ENCODE measurements at places on chromosomes 1 and 21. TPM values are rescaled to one million over a fixed set of nuclear protein-coding genes. Genes with fewer than 3 reads are reported as not detected.

DNA sequence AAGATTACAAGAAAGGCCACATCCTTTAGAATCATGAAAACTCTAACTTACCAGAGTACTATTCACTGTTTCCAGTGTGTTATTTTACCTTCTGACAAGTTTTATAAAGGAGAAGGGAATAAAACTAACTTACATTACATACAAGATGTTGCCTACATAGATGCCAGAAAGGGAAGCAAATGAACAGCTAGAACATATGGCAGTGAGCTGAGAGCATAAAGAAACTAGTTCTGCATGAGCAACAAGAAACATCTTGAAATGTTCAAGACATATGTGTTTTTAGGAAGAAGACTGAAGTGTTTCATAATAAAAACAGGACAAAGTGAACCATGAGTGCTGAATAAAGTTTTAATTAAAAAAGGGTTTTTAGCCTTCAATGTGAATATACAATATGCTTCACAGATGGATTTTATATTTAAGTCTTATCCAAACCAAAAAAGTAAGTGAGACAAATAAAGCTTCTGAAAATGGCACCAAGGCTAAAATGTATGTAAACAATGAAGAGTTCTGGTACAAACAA, 39.4 kb downstream of the SLC5A9 start:
- no peak for DNase-seq

DNA sequence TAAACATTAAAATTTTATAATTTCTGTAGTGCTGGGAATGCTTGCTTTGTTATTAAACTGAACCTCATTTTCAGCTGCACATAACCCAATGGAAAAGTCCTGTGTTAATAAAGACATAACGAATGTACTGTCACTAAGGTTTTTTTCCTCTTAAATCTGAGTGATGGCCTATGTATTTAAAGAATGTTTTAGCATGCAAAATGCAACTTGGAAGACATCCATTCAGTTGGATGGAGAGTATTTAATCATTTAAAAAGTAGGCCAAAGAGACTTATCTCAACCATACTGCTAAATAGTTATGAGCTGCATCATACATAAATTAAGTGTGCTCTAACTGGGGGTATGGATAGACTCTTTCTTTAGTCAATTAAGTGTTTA, 48.5 kb downstream of the RWDD3 start:
- no peak for DNase-seq

GRCh38 chr1:97630281-97630680, 290.6 kb downstream of the DPYD start:
- DNase-seq: no peak

Gene KISS1
- 0.91 TPM for total RNA-seq

DNA sequence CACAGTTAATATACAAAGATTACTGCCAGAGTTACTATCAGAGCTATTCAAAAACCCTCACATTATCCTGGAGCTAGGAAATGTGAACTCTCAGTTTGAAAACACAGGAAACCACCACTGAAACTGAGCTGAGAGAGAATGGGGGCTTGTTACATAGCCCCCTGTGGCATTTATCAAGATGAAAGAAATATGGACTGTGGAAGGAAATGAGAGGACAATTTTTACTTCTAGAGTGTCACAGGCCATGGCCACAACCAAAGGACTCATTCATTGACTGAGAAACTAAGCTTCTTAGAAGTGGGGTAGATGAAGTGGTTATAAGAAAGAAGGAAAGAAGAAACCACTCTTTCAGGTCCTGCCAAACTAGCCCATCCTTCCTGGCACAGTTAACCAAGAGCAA, 25.3 kb downstream of the DSTYK start:
- DNase-seq: no peak

DNA sequence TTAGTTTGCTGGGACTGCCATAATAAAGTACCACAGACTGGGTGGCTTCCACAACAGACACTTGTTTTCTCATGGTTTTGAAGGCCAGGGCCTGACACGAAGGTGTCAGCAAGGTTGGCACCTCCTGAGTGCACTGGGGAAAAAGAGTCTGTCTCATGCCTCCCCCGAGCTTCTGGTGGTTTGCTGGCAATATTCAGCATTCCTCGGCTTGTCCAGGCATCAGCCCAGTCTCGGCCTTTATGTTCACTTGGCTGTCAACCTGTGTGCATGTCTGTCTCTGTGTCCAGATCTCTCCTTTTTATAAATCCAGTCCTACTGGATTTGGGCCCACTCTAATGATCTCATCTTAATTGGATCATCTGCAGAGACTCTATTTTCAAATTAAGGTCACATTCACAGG, 72.6 kb downstream of the DOP1B start:
- no peak for DNase-seq

DNA sequence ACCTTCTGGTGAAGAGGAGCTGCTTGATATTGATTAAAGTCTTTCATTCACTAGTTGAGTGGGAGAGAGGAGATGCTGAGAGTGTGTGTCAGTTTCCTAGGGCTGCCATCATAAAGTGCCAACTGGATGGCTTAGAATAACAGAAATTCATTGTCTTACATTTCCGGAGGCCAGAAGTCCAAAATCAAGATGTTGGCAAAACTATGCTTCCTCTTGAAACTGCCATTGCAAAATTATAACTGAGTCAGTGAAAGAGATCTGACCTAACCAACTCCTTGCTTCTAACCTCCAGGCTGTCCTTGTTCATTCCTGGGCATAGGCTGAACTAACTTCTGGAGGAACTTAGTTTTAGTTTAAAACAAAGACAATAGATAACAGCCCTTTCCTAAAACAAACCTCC, 47.1 kb downstream of the PTGS2 start:
- DNase-seq: no peak

GRCh38 chr1:29033829-29034466, 89.8 kb downstream of the TMEM200B start:
- DNase-seq: no peak

Gene COL8A2
- total RNA-seq: 0.23 TPM

DNA sequence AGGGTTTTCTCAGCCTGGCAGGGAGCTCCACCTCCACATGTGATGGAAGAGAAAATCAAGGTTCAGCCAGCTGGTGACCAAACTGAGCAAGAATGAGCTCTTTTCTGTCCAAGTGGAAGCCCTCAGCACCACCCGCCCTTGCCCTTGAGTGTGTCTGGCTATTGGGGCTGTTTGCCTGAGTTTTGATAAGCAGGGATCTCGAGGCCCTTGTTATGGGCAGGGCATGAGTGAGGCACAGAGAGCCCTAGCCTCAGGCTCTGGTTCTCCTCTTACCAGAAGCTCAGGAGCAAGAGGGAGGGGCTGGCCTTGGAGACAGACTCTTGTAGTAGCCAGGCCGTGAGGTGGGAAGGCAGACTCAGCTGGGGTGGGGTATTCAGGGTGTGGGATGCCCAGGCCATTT, 37.5 kb upstream of the ARF1 start:
- DNase-seq: no peak

Gene CD46
- total RNA-seq: 77.5 TPM

GRCh38 chr1:150210091-150210490, 25.8 kb downstream of the ANP32E start:
- no peak for DNase-seq

DNA sequence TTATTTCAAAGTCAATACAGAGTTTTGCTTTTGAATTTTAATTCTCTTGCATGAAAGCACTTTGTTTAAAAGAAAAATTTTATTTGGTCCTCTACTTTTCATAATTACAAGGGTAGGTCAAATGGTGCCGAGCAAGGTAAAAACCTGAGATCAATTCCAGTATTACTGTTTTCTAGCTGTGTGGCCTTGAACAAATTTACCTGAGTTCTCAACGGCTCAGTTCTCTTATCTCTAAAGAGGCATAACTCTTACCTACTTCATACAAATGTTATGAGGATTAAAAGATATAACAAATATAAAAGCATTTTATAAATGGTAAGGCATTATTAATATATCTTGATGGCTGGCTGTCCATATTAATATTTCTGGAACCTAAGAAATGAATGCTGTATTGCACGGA, 42.5 kb downstream of the USP24 start:
- no peak for DNase-seq

GRCh38 chr1:145912128-145912641, 2.3 kb upstream of the ITGA10 start:
- DNase-seq: peak; percentile 44

Gene SPRR1A
- not detected for total RNA-seq

DNA sequence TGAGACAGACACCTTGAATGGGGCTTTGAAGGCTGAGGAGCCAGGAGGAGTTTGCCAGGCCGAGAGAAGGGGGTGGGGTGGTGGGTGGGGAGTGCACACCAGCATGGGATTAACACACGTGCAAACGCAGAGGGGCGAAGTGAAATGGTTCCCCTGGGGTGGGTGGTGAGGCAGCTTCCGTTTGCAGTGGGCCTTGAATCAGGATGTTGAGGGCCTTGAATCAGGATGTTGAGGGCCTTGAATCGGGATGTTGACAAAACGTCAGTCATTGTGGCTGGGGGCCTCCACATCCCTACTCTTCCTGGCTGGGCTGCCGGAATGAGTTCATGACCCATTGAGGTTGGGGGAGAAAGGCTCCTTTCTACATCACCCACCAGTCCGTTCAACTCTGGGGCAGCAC, 16.6 kb downstream of the LDLRAP1 start:
- DNase-seq: no peak

DNA sequence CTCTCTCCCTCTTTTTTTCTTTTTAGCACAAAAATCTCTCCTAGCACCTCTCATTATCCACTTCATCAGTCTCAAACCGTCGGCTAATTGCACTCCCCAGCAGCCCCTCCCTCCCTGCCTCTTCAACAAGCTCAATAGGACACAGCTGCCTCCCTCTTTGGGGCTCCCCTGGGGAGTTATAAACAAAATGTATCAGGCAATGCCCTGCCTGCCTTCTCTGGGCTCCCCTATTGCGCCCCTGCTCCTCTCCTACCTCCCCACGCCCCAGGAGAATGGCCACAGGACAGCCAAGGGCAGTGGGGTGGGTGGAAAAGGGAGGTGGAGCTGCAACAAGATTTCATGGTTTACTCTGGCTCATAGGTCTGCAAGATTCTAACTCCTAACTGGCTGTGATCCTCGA, 147.1 kb upstream of the GRIK3 start:
- no peak for DNase-seq

GRCh38 chr1:101311146-101311920, 74.5 kb downstream of the S1PR1 start:
- no peak for DNase-seq

DNA sequence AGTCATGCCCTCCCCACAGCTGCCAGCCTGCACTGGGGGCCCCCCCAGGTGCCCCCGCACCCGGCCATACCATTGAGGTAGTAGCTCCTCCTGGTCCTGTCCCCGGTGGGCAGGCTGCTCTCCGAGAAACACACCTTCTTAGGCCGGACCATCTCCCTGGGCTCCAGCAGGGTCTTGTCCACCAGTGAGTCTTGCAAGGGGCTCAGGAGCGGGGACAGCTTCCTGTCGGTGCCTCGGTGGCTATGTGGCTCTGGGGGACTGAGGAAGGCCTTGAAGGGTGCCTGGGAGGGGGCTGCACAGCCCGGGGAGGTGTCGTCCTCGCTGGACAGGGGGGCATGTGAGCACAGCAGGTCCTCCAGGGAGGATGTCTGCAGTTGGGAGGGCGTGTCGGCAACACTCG, 12.9 kb upstream of the FTCD start:
- DNase-seq: no peak

Gene SAMD13
- total RNA-seq: not detected

Gene MIB2
- total RNA-seq: 36.7 TPM

Gene HTR6
- total RNA-seq: 0.11 TPM

Gene TNFRSF14
- 183 TPM for total RNA-seq

GRCh38 chr21:25518491-25518911, 88.8 kb downstream of the MRPL39 start:
- DNase-seq: no peak

DNA sequence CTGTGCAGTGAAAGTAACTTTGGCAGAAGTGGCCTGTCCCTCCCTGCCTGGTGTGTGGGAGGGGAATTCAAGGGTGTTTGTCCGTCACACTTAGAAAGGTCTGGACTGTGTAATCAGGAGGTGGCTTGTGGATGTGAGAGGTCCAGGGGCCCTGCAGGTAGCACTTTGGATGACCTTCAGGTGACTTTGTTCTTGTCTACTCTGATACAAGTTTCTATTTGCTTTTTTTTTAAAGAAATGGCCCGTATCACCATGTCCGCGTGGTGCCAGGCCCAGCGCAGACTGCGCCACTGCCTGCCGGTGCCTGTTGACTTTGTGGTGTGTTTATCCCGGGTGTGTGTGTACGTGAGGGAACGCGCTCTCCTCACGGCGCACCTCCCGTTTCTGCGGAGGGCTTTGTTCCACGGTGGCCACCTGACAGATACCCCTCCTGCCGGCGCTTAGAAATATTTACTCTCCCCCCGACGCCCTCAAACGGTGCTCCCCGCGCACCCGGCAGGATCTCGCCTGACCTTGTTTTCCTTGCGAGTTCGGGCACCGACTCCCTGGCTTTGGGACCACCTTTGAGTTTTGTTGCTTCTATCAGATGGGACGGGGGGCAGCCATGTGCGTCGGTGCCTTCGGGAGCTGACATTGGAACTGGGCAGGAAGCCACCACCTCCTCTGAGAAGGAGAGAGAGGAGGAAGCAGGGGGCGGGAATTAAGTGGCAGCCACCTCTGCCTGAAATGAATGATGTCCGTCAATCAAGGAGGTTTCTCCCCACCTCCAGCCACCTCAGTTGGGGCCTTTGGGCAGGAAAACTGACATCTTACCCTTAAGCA, 119.4 kb downstream of the PRDM16 start:
- DNase-seq: no peak

DNA sequence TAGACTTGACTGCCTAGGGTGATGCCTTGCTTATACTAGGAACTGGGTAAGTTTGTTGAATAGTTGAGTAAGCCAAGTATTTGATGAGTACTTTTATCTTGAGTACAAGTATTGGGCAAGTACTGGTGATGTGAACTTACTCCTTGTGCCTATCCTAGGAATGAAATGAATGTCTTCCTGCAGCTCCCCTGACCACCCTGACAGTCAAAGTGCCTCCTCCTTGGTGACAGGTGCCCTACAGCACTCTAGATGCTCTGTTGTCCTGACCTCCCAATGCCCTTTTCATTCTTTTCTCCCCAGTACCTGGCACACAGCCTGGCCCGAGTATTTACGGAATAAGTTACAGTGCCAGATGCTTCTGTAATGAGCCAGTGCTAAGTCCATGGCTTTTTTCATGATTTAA, 25.5 kb downstream of the PCSK9 start:
- DNase-seq: no peak

DNA sequence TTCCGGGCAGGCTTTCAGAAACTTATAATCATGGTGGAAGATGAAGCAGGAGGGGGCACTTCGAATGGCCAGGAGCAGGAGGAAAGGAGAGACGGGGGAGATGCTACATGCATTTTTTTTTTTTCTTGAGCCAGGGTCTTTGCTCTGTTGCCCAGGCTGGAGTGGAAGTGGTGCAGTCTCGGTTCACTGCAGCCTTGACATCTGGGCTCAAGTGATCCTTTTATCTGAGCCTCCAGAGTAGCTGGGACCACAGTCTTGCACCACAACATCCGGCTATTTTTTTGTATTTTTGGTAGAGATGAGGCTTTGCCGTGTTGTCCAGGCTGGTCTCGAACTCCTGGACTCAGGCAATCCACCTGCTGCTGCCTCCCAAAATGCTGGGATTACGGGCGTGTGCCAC, 61.6 kb downstream of the SELENOF start:
- no peak for DNase-seq

- DNase-seq: no peak
Measured at GRCh38 chr1:43348343-43348808, 10.4 kb upstream of the CDC20 start.

- no peak for DNase-seq
Measured at GRCh38 chr1:178684111-178684510, 40.9 kb upstream of the RALGPS2 start.

Gene RNU1-4
- total RNA-seq: 1,722 TPM

- DNase-seq: no peak
Measured at GRCh38 chr1:15720861-15721260, 15.2 kb upstream of the SLC25A34 start.

GRCh38 chr1:231750818-231751362, 124.3 kb downstream of the DISC1 start:
- DNase-seq: no peak

Gene ELF3
- 0.18 TPM for total RNA-seq

- no peak for DNase-seq
Measured at GRCh38 chr21:23534850-23535249, 2072.4 kb downstream of the MRPL39 start.
